ENCODE measurements at places on chromosomes 3 and 15. TPM values are rescaled to one million over a fixed set of nuclear protein-coding genes. Genes with fewer than 3 reads are reported as not detected.
A peak's percentile ranks its signal among the peaks of the same experiment; 100 is the strongest.

Gene CSPG5
- 1.7 TPM for total RNA-seq

DNA sequence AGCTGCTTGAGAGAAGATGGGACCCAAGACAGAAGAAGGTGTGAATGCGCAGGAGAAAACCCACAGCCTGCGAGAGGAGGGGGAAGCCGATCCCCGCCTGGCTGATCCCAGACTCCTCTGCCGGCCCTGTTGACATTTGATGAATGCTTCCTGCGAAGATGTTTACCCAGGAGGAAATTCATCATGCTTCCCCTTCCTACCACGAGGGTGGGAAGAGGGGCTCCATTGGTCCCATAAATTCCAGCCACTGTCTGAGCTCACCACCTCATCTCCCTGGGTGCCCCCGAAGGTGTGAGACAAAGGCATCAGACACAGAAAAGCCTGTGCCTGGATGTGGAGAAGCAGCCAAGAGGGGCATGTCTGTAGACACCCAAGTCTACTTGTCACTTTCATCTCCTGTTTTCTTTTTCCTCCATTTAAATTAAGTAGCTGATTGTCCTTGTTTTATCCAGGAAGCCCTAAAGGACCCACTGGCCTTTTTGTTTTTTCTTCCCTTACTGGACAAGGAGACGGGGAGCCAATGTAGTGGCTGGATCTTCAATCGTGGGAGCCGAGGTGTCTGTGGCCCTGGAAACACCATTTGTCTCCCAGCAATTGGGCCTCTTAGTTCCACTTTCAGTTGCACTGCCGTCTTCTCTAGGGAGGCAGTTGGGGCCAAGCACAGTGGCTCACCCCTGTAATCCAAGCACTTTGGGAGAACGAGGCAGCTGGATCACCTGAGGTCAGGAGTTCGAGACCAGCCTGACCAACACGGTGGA, 95.3 kb upstream of the HES1 start:
- no peak for DNase-seq

- no peak for DNase-seq
Measured at GRCh38 chr3:155766206-155766605, 21.3 kb upstream of the PLCH1 start.

Gene C3orf80
- not detected for total RNA-seq

DNA sequence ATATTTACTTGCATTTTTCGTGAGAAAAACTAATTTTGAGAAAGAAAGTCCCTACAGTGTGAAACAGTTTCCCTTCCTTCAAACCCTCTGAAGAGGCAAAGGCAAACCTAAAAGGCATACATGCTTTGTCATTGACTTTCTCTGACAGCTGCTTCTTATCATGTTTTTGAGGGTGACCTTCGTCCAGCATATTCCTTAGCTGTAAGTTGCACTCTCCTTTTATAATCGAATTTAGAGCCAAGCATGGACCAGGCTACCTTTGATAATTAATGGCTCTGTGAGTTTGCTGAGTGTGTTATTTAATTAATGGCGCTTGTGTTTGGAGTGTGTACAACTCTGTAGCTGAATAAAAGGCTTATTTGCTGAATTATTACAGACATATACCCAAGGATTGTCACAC, 684.2 kb upstream of the CFAP20DC start:
- no peak for DNase-seq

Gene TASOR
- total RNA-seq: 141 TPM

- DNase-seq: no peak
Measured at GRCh38 chr3:79672731-79673130, 95.1 kb downstream of the ROBO1 start.

- DNase-seq: no peak
Measured at GRCh38 chr3:42216302-42216701, 49.7 kb downstream of the CCK start.

DNA sequence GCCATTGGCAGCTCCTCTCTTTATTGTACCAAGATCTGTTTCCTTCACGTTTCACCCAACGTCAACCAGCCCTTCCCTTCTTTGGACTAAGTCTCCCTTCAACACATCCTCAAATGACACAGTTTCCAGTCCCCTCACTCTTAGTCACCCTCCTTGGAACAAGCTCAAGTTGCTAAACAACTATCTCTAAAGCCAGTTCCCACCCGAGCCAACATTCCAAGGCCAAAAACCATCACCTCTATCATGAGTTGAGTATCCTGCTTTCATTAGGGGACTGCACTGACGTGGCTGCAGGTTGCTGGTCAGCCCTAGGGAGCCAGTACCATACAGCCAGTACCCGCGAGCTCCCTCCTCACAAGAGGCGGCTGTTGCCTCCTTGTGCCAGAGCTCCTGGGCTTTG, 73.8 kb downstream of the LIPC start:
- DNase-seq: no peak

- DNase-seq: no peak
Measured at GRCh38 chr3:69646287-69647067, 92.8 kb upstream of the MITF start.

DNA sequence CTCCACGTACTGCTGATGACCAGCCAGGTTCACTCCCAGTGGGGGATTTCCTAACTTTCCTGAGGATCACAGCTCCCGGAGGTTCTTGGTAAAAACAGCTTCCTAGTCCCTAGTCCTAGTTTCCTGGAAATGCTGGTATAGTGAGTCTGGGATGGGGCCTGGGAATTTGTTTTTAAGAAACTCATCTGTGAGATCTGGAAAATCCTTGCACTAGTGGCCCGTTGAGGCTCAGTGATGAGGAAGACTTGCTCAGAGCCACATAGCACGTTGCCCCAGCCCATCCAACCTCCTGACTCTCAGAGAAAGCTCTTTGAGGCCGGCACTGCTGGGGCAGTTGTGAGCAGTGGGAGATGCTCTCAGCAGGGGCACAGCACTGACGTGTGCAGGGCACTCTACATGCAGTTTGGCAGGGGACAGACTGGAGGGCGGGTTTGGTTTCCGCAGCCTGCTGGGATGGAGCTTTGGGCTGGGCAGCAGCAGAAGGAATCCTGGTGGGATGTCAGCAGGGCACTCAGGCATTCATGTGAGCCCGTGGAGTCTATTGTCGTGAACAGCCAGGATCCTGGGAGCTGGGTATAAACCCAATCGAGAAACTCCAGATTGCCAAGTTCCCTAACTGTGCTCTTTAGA, 31.6 kb downstream of the SAXO2 start:
- DNase-seq: peak; percentile 18

- DNase-seq: no peak
Measured at GRCh38 chr3:62467966-62468722, 94.8 kb upstream of the FEZF2 start.

GRCh38 chr15:90305932-90306331, 40.5 kb downstream of the NGRN start:
- DNase-seq: no peak

GRCh38 chr15:101044625-101045235, 125.6 kb downstream of the LRRK1 start:
- DNase-seq: no peak

DNA sequence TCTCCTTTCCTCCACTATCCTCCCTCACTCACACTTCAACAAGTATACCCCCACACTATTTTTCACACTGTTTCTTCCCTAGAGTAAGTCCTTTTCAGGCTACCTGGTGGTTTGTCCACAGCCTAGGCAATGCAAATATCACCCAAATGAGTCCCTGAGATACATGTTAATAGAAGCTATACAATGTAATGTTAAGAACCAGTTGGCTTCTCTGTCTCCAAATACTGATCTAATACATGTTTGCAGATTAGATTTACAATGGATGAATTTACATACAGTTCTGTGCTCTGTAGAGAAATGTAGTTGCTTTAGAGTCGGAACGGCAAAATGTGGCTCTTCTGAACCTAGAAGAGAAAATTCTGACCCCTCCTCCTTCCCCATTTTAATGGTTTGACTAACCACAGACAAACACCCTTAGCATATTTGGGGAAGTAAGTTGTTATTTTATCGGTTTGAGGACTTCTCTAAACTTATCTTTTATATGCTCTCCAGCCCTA, 63.6 kb upstream of the MBNL1 start:
- DNase-seq: no peak

Gene TTLL13
- not detected for total RNA-seq

- DNase-seq: no peak
Measured at GRCh38 chr15:79922512-79923078, 25.8 kb upstream of the MTHFS start.

Gene SYNPR
- 0.59 TPM for total RNA-seq

DNA sequence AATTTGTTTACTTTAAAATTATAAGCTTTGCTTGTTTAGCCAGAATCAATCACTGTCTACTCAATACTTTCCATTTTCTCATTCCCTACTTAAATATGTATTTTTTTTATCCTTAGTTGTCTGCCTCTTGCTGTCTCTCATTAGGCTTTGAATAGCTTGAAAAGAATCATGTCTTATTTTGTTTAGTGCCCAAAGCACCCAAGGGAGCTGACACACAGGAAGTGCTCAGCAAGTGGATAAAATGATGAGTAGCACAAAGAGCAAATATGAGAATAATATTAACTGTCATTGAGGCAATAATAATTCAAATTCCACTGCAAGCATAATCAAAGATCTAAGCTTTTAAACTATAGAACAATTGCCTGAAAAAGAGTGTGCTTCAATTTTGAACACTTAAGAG, 19.0 kb upstream of the IL1RAP start:
- DNase-seq: no peak

Gene RPL22L1
- total RNA-seq: 107 TPM

GRCh38 chr3:41200669-41201021, 1.3 kb downstream of the CTNNB1 start:
- peak; percentile 53 for DNase-seq

- DNase-seq: no peak
Measured at GRCh38 chr3:105957722-105958121, 88.9 kb upstream of the CBLB start.

GRCh38 chr3:196377321-196377720, 39.1 kb upstream of the TM4SF19 start:
- no peak for DNase-seq

DNA sequence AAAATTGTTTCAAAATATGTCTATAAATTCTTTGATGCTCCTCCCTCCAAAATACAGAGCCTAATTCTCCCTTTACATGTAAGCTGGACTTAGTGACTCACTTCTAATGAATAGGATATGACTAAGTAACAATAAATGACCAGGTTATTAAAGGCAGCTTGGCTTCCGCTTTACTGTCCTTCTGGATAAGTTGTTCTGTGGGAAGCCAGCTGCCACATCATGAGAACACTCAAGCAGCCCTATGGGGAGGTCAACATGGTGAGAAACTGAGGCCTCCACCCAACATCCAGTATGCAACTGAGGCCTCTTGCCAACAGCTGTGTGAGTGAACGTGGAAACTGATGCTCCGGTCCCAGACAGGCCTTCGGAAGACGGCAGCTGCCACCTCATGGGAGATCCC, 247.3 kb upstream of the CHRM5 start:
- DNase-seq: no peak

GRCh38 chr15:100186960-100187359, 154.8 kb downstream of the ADAMTS17 start:
- DNase-seq: no peak

- no peak for DNase-seq
Measured at GRCh38 chr15:91555312-91555711, 298.2 kb upstream of the SLCO3A1 start.

DNA sequence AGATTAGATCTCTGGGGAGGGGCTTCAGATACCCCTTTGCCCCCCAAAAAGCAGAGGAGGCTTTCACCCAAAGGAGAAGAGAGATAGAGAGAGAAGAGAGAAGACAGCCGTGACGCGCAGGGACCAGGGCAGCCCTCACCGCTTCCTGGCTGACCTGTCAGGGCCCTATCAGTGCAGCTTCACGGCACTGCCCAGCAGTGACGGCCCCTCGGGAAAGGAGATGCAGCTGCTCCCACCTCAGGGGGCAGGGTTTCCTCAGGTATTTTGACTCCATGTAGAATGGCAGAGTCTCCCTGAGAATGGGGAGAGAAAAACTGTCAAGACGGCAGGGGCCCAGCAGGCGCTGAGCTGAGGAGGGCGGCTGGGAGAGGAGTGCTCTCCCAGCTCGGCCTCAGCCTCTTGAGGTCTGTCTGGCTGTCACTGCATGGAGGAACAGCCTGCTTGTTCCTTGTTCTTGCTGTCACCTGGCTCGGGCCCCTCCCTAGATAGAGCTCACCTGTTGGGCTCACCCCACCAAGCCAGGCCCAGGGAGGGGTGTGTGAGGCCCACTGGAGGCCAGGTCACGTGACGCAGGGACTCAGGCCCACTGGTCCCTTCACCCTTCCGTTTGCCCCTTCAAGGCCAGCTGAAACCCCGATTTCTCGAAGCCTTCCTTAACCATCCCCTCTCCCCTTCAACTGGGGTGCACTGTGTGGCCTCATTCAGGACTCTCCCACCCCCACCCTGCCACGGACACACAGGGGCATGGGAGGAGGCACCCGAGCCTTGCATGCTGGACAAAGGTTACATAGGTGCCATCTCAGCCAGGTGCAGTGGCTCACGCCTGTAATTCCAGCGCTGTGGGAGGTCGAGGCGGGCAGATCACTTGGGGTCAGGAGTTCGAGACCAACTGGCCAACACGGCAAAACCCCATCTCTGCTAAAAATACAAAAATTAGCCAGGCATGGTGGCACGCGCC, 28.2 kb downstream of the LOXL1 start:
- DNase-seq: no peak

Gene C15orf62
- total RNA-seq: not detected

DNA sequence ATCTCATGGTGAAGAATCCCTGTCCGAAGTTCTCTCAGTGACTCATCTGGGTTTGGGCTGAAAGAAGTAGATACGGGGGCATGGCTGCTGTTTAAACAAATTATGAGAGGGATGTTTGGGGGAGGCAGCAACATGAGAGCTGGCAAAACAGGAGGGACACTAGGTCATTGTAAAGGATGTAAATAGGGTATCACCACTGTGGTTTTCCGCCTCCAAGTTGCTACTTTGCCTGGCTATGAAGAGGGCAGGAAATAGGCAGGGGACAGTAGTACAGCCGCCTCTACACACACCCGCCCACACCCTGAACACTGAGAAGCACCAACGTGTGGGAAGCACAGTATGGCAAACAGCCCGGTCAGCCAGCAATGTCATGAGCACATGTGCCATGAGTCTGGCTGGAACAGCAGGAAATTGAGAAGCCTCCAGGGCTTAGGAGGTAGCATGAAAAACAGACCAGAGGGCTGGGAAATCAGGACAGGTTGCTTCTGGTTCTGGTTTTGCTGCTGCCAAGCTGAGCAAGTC, 17.1 kb downstream of the HEXA start:
- DNase-seq: no peak

Gene CCR1
- total RNA-seq: not detected

GRCh38 chr15:45704329-45705249, 69.8 kb downstream of the SQOR start:
- peak; percentile 85 for DNase-seq

DNA sequence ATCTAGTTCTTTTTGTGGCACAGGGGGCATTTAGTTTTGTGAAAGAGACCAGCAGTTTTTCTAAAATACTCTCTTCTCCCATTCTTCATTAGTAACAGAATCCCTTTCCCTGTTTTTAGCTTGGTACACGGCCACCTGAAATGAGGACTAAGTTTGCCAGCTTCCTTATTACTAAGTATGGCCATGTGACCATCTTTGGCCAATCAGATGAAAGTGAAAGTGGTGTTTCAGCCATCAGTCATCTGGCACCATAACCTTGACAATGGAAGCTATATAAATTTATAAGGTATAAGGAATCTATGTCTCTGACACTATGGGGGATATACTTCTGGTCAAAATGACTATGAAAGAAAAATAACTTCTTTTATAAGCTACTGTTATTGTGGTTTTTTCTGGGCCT, 570.4 kb downstream of the AGBL1 start:
- no peak for DNase-seq

- no peak for DNase-seq
Measured at GRCh38 chr3:42853056-42853455, 22.6 kb downstream of the CYP8B1 start.

Gene SLC2A2
- not detected for total RNA-seq

All from neural progenitor cell (in vitro differentiated cells).